Smooth muscle cell of the brain vasculature (primary cell): ENCODE measurements at places on chromosomes 6 and 20.
A peak's percentile ranks its signal among the peaks of the same experiment; 100 is the strongest.

DNA sequence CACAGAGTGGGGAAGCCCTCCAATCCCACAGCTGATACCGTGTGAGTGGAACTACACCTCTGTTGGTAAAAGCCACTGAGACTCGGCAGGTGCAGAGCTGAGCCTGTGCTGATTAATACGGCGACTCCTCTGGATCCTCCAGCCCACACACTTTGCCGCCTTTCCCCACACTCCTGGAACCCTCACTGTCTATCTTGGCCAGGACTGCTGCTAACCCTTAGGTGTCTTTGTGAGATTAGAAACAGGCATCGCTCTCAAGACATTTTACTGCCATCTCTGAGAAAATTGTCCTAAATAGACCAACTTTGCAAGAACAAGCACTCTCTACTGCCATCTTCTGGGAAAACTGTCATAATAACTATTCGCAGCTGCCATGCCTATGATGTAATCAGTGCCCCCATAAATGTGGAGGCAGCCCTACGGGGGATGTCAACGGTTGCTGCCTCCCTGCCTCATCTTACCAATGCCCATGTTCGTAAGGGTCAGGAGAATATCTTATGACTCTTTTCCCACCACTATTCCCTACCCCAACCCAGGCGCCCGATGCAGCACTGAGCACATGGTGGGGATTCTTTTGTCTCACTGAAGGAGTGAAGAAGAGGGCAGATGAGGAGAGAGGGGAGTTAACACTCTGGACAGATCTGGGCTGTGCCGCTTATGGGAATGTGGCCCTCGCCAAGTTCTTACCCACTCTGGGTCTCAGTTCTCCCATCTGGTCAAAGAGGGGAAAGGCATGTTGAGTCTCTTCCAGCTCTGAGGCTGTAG lies 26.1 kb upstream of the KCNB1 start:
- no peak for DNase-seq

- DNase-seq = no peak
These were observed 194.3 kb upstream of the SMLR1 start for GRCh38 chr6:130632897-130633296.

GRCh38 chr6:32460528-32460927 lies 20.8 kb downstream of the HLA-DRA start:
- DNase-seq = no peak

- DNase-seq = no peak
These were observed 151.5 kb downstream of the BFSP1 start for GRCh38 chr20:17379651-17380050.

DNA sequence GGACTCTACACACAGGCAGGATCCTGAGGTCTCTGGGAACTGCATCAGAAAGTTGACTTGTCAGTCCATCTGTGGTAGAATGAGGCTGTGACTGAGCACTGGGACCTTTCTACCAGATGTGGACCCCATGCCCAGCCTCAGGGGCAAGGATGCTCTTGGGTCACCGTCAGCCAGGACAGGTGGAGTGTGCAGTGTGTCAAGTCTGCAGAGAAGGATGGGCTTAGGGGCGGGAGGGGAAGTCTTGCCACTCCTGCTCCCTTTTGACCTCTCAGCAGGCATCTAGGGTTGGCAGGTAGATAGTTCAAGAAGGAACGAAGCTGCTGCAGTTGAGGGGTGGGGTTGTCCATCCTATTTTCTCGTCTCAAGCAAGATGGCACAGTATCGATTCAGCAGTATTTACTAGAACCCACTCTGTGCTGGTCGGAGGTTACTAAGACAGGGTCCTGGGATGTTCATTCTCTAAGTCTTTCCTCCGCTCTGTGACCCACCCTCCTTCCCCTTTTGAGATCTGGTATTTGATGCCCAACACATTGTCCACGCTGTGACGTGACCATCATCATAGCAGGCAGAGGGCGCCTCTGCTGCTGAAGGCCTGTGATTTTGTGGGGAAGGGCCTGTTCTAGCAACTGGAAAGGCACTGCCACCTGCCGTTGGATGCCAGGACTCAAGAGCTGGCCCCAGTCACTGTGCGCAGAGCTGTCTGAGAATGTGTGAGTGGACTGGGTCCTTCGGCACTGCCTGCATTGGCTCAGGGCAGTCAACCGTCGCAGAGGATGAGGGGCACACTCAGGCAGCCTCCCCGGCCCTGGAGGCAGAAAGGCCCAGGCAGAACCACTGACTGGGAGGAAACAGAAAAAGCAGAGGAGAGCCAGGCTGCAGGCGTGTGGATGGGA lies 23.2 kb downstream of the RBCK1 start:
- no peak for DNase-seq

DNA sequence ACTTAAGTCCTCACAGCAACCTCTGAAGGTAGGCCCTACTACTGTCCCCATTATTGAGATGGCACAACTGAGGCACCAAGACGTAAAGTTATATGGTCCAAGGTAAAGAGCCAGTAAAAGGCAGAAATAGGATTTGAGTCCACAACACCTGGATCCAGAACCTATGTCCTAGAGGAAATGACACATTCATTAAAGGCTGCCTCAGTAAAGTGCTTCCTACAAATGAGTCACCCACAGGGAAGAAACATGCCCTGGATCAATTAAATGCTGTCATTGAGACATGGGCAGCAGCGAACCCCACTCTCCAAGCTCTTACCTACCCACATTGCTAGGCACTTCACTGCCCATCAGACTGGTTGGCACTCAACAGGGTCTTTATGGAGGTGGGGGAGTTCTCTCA lies 600.9 kb downstream of the PTPRT start:
- DNase-seq = no peak

- no peak for DNase-seq
These were observed 51.9 kb downstream of the GRM4 start for GRCh38 chr6:34093854-34094430.

DNA sequence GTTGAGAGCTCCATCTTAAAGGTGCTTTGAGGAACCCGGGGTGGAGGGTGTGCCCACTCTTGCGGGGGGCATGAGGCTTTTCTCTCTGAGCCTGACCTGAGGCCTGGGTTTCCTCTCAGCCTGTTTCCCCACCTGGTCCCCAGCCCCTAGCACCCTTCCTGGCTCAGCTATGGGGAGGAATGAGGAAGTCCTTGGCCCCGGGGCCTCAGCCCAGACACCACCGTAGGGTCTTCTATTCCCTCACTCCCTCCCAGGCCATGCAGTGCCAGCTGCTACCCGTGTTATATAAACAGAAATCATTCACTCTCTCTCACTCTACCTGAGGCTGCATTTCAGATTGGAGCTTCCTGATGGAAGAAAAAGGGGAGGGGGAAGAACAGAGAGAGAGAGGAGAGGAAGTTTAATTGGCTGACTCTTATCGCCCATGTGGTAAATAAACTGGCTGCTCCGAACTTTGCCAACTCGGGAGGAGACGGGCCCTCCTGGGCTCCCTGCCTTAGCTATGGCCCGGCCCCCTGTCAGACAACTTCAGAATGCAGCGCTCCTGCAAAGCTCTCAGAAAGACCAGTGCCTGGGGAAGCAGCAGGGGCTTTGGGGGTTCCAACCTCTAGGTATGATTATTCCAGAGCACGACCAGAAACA lies 2.8 kb downstream of the CDH22 start:
- DNase-seq = no peak

DNA sequence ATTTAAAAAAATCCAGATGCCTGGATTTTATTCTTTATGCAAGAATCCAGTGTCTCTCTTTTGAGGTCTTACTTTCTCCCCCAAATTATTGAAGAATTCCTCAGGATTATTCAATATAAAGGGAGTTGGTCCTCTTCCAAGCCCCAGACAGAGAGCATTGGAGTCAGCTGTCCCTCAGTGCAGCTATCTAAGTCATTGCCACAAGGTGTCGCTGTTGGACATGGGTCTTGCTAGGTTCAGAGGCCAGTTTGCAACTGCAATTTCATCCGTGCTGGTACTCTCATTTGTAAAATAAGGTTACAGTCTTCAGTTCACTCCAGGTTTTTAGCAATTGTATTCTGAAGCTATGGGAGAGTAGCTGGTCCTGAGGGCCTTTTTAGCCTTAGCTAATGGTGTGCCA lies 27.8 kb downstream of the CCN2 start:
- no peak for DNase-seq

DNA sequence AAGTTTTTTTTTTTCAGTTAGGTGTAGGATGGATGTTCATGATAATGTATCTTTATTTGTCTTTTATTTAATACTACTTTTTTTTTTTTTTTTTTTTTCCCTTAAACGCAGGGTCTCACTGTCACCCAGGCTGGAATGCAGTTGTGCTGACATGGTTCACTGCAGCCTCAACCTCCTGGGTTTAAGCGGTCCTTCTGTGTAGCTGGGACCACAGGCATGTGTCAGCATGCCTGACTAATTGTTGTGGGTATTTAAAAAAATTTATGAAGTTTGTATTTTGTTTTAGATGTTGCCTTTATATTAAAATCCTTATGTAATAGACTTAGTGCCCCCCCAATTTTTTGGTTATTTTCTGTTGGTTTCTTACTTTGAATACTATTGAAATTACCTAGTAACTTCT lies 42.6 kb downstream of the NCOA3 start:
- DNase-seq = no peak

DNA sequence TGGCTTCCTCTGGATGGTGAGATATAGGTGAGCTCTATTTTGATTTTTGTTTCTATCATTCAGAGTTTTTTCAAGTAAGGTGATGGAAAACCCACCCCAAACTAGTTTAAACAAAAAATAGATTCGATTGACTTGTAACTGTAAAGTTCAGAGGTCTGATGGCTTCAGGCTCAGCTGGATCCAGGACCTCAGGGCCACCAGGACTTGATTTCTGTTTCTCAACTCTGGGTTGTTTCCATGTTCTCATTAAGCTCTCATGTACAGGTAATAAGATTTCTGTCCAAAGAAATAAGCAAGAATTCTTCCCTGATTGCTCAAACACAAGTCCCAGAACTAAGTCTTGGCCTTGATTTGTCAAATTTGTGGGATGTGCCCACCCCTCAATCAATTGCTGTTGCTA lies 67.0 kb downstream of the DLGAP4 start:
- DNase-seq = no peak

GRCh38 chr6:128963561-128963960 lies 80.6 kb downstream of the LAMA2 start:
- no peak for DNase-seq

DNA sequence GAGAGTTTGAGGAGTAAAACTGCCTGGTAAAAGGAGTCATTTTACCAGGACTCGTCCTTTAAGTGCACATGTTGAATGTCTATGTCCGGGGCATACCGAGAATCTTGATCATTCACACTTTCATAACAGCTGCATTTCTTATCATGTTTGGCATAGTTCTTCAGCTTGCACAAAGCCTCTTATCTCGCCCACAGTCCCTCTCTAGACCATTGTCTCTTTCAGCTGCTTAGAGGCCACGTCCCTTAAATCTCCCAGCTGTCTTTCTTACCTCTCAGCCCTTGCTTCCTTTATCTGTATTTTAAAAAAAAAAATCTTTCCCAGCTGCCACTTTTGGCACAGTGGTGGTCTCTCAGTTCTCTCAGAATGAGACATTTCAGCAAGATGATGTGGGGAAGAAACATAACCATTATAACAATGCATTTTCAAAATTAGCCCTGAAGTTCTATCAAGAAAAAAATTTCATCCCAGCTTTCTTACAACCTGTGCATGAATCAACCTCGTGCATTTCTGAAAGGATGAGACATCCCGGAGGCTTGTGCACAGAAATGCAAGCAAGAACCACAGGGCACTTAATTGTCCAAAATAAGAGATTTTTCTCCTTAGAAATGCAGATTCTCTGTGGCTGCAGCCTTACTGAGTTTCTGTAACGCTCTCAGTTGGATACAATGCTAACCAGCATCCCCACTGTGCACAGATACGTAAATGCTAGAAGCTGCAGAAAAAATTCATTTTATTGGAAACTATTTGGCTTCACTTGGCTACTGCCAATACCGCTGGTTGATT lies 24.2 kb downstream of the RBM24 start:
- DNase-seq = no peak

- no peak for DNase-seq
These were observed 164.5 kb downstream of the PLCB1 start for GRCh38 chr20:8296536-8296935.

GRCh38 chr6:36353411-36353915 lies 16.8 kb upstream of the BNIP5 start:
- DNase-seq = no peak

GRCh38 chr6:168315596-168315995 lies 4.0 kb downstream of the DACT2 start:
- DNase-seq = no peak

- no peak for DNase-seq
These were observed 257.5 kb upstream of the TCF21 start for GRCh38 chr6:133631421-133631820.

DNA sequence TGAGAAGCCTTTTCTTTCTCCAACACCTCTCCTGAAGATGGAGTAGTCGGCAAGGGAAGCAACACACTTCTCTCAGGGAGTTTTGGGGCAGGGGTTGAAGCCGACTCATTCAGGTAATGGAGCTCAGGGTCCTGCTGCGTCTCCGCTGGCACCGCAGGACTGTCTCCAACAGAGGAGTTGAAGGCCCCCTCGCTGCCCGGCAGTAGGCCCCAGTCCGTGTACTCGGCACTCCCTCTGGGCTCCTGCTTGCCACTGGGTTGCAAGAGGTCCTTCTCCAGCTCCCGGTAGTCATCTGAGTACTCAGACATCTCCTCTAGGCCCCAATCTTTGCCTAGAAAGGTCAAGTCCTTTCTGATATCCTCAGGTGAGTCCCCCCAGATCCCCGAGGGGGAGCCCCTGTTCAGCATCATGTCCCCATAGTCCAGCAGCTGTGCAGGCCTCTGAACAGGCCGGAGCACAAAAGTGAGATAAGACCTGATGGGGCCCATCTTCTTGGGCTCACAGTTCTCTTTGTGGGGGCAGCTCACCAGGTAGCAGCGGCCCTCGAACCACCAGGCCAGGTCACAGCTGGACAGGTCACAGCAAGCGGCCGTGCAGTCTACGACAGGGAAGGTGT lies 50.0 kb downstream of the KIAA0319 start:
- DNase-seq = no peak

GRCh38 chr6:82608781-82609180 lies 245.2 kb downstream of the TPBG start:
- DNase-seq = no peak

DNA sequence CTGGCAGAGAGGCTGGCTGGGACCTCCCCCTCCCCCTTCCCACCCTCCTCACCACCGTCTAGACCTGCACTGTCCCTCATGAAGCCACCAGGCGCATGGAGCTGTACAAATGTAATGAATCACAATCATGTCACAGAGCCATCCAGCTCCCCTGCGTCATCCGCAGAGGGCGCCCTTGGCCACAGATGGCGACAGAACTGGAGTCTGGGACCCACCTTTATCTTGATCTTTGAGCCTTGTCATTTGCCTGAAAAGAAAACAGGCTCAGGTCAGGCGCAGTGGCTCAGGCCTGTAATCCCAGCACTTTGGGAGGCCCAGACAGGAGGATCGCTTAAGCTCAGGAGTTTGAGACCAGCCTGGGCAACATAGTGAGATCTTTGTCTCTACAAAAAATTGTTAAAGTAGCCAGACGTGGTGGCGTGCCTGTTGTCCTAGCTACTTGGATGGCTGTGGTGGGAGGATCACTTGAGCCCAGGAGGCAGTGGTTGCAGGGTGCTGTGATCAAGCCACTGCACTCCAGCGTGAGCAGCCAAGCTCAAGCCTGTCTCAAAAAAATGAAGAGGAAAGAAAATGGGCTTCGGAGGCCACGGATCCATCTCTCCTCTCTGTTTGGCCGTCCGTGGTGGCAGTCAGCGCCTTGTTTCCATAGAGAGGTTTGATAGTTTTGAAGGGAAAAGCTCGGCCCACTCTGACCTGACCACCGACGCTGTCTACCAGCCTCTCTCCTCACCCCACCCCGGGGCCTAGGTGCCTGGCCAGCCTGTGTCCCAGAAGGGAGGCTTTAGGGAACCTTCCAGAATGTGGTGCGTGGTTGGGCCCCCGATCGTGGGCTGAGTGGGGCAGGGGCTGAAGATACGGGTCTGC lies 6.2 kb downstream of the COL9A3 start:
- DNase-seq = no peak

GRCh38 chr6:150528648-150529285 lies 70.9 kb upstream of the PLEKHG1 start:
- DNase-seq = peak; percentile 41
